ENCODE measurements at places on chromosomes 4 and X.

DNA sequence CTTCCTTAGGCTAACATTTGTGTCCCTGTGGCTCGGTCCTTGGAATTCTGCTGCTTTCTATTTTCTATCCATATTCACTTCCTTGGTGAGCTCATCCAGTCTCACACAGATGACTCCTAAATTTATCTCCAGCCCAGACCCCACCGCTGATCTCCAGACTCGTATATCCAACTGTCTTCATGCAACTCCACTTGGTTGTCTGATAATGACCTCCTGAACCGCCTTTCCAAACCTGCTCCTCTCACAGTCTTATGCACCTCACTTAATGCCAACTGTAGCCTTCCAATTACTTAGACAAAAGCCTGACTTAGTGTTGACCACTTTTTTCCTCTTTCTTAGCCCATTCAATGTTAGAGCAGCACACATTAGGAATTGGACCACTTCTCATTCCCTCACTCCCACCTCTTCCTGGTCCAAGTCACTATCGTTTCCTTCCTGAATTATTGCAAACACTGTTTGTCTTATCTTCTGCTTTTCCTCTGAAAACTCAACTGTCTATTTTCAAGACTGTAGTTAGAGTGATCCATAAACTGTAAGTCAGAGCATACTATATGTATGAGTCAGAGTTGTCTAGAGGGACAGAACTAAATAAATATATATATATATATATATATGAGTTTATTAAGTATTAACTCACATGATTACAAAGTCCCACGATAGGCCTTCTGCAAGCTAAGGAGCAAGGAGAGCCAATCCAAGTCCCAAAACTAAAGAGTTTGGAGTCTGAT is 292.5 kb downstream of the UNC5C start:
- no peak for DNase-seq

DNA sequence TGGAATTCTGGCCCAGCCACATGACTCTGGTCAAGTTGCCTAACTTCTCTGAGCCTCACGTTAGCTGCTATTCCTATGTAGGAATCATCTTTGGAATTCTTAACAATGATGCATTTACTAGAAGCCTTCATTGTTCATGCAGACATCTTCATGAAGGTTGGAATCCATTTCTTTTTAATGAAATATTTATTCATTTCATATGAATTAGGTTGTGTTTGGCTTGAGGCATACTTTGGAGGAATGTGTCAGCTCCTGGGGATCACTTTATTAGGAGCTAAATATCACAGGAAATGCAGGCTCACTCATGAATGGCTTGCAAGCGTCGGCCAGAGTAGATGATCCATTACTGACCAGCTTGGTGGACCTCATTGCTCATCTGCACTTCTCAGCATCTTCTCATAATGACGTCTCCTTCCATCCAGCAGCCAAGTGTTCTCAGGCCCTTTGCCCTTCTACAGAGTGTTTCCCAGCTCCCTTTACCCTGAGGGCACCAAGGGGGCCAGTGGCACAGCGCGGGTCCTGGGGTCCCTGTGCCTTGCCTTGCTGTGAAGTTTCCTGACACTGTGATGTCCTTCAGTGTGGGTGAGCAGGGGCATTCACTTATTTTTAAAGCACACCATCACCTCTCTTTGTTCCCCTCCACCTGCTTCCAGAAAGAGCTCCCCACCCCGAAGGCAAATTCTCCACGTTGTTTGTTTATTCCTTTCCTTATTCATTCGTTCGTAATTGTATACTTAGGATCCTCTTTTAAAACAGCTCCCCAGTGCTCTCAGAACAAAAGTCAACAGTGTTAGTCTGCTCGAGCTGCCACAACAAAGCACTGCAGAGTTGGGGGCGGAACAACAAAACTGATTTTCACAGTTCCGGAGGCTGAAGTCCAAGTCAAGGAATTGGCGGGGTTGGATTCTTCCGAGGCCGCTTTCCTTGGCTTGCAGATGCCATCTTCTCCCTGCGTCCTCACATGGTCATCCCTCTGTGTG is 106.8 kb downstream of the STK32B start:
- no peak for DNase-seq

GRCh38 chrX:49186125-49187027 is at the start of gene PRICKLE3:
Gene PRICKLE3 (minus strand): TSS chrX:49186373. CDS start chrX:49186297, 76 bp downstream.
- peak; percentile 80 for DNase-seq

GRCh38 chrX:105515561-105515960 is 295.1 kb upstream of the TEX13A start:
- DNase-seq = no peak

- no peak for DNase-seq
These were observed 178.7 kb upstream of the TRAM1L1 start for GRCh38 chr4:117264072-117264471.

DNA sequence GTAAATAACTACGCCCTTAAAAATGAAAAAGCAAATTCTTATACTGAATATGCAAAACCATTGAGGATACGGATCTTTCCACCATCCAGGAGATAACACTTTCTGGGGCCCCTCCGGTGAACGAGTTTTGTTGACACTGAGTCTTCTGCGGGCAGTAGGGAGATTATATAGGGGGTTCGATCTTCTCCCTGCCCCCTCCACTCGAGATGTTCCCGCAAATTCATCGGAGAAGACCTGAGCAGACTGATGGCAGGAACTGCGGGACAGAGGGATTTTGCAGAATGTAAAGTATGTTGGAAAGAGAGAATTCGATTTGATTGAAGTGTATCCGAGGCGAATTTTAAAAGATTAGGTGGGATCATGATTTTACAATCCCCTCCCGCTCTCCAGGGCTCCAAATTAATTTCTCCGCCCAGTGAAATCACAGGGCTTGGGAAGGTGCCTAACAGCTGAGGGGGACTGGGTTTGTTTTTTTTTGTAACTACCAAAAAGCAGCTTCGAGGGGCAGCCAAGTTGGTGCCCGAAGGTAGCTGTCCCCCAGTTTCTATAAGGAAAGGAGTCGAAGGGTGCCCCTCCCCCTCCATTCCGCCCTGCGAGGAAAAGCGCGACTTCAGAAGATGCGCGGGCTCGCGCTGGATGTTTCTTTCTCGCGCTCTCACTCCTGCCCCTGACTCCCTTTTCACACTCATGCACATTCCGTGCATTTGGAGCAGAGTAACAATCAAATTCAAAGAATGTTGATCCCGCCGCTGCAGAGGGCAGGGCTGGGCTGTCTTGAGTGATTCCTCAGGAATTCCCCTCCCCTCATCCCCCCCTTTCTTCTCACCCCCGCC is 1.2 kb downstream of the TMEM255A start:
- peak; percentile 22 for DNase-seq

DNA sequence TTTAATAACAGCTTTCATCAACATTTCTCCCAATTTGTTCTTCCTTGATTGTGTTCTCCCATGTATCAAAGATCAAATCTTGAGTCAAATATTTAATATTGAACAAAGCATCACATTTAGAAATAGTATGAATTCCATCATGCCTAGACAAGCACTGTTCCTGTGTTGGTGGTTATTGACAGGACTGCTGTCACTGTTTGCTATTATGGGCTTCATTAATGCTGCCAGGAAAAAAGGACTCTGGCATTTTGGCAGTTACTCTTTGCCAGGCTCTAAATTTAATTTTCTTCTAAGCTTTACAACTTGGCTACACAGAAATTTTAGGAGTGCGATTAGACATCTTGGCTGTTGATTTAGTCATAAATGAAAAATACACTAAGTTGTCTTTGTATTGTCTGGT is 295.9 kb upstream of the NRK start:
- no peak for DNase-seq

GRCh38 chr4:163612762-163613161 is 118.3 kb downstream of the TMA16 start:
- no peak for DNase-seq

DNA sequence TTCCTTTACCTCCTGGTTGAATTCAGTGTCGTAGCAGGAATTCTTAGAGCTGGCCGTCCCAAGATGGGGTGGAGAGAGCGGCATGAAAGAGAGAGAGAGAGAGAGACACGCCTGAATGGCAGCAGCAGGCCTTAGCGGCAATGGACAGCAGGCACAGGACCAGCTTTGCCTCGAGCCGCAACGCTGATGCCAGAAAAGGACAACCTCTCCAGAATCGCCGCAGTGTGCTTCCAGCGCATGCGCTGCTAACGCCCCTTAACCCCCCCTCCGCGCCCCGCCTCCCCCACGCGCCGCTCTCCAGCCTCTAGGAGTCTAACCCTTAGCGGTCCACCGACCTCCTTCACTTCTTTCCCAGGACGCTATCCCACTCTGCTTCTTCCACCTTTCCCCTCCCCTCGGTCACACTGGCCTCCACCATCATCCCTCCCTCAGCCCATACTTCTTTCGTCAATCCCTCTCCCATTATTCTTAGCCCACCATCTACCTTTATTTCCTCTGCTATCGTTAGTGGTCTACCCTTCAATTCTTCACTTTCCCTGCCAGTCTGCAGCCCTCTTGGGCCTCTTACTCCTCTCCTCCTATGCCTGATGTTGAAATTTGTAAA is 10.5 kb upstream of the ZCCHC13 start:
- DNase-seq = peak; percentile 66

DNA sequence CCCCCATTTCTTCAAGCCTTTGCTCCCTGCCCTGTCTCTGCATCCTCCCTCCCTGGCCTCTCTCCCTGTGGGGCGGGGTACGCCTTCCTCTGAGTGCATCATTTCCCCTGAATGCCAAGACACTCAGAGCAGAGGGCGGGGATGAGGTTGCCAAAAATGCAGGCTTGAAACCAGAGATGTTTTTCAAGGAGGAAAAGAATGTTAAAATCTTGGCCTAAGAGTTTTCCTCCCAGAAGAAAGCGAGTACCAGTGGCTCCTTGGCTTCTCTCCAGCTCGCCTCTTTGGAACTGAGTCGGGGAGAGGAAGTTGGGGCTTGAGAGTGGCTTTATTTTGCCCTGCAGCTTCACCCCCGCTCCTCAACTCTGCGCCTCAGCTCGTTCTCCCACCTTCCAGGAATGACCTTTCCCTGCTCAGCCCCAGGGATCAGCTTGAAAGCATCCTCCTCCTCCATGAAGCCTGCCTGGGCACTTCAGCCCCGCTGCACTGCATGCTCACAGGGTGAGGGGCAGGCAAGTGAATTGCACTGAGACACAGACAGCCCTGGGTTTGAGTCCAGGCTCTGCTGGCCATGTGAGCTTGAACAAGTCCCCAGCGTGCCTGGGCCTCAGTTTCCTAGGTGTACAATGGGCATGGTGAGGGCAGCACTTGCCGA is 57.5 kb upstream of the SORCS2 start:
- no peak for DNase-seq

GRCh38 chrX:734362-734761 is 103.8 kb downstream of the SHOX start:
- no peak for DNase-seq

GRCh38 chr4:105147553-105148161 is 981 bp downstream of the TET2 start:
- DNase-seq = peak; percentile 30

DNA sequence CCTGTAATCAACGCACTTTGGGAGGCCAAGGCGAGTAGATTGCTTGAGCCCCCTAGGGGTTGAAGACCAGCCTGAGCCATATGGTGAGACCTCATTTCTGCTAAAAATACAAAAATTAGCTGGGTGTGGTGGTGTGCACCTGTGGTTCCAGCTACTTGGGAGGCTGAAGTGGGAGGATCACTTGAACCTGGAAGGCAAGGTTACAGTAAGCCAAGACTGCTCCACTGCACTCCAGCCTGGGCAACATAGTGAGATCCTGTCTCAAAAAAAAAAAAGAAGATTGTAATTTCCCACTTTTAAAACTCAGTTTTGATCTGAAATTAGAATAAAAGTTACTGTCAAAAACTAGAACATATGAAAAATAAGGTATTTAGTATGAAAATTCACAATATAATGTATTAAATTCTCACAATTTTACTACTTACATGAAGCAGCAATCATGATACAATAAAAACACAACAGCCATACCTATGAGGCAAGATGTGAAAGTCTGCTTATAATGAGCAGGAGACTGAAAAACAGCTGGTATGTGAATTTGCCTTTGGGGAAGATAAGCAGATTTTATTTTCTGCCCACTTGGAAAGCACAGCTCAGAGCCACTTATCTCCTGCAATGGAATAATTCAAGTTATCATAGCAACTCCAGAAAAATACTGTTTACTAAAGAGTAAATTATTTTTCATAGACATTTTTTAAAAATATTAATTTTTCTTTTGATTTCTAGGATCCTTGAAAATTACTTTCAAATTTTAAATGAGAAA is 50.6 kb downstream of the ZGRF1 start:
- no peak for DNase-seq

DNA sequence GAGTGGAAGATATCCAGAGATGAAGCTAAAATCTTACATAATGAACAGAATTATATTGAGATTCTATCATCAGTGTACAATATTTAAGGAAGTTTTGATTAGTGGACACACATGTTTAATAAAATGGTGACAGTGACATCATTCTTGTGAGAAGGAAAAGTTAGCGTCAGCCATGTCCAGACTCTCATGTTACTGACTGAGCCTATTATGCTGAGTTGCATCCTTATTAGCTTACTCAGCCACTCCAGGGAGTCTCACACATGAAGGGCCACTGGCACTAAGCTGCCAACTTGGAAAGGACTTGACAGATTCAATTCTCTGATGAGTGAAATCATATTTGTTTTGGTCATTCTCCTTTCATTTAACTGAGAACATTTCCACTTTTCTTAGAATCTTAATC is 170.6 kb downstream of the BANK1 start:
- no peak for DNase-seq

DNA sequence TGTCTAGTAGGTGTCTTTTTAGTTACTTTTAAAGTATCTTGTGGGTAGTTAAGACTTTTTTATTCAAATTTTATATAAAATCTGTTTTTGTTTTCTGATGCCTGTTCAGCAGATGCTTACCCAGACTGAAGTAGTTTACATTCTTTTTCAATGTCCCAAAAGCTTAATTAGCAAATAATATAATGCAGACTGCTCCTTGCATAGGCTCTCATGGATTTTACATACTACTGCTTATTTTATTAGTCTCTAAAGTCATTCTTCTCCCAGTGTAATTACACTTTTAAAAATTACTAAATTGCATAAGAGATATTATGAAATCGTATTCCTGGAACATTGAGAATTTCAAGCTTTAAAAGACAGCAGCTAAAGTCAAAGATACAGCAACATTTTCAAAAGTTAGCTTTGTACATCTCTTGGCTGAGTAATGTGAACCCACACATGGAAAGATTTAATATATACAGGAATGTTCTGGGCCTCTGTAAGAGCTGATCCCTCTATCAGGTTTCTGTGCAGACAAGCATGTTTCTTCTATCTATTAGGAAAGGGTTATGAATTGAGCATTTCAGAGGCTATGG is 148.4 kb upstream of the SPRY1 start:
- no peak for DNase-seq

DNA sequence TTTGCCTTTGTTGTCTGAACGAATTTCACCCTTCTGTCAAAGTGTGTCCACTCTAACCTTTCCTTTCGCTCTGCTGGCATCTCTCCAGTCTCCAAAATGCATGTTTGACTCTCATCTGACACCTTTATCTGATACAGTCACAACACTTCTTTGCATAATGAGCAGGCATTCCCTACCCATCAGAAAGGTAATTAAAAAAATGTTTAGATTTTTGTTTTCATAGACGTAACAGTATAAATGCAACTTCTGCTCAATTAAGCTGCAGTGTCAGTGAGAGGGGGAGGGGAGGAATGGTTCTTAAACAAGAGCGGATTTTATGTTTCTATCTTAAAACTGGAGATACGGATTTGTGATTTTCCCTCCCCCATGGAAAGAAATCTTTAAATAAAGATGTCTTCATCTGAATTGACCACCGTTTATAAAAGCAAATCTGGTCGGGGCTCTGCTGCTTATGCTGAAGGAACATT is 70.2 kb downstream of the CXXC4 start:
- DNase-seq = no peak

Measured in activated CD4-positive, alpha-beta memory T cell treated with anti-CD3 and anti-CD28 coated beads, Interleukin-2, amount 10 ng/mL, durations not matched to agents 7 days and 5 days (primary cell).